ENCODE measurements at places on chromosomes 5 and 9.

- DNase-seq: no peak
These were observed 15.0 kb upstream of the HMGCR start for GRCh38 chr5:75322066-75322465.

- no peak for DNase-seq
These were observed 97.2 kb downstream of the AOPEP start for GRCh38 chr9:94823710-94824109.

DNA sequence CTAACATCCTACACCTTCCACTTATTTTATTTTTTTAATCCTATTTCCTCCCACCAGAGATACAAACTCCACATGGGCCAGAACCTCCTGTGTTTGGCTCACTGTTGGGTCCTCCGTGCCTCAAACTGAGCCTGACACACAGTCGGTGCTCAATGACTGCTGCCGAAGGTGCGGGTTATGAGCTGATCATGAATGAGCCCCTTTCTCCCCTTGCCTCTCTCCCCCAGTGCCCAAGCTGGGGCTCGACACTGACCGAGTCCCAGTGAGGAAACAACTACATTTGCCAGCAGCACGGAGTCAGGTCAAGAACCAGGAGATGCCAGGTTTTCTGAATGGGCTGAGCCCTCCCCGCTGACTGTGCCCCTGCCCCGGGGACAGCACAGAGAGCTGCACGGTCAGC is 45.0 kb downstream of the SARDH start:
- no peak for DNase-seq

DNA sequence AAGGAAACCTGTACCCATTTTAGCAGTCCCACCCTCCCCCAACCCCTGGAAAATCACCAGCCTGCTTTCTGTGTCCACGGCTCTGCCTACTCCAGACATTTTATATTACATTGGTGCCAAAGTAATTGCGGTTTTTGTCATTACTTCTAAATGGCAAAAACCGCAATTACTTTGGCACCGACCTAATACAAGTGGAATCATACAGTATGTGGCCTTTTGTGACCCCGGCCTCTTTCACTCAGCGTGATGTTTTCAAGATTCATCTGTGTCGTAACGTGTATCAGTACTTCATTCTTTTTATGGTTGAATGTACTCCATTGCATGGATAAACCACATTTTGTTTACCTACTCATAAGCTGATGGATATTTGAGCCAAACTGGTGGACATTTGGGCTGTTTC is 9.7 kb upstream of the ORM1 start:
- DNase-seq: no peak

DNA sequence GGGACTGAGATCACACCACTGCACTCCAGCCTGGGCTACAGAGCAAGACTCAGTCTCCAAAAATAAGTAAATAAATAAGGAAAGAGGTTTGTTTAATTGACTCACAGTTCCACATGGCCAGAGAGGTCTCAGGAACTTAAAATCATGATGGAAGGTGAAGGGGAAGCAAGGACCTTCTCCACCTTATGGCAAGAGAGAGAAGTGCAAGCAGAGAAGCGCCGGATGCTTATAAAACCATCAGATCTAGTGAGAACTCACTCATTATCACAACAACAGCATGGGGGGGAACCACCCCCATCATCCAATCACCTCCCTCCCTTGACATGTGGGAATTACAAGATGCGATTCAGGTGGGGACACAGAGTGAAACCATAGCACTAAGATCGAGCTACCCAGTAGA is 22.8 kb upstream of the RGMB start:
- DNase-seq: no peak

DNA sequence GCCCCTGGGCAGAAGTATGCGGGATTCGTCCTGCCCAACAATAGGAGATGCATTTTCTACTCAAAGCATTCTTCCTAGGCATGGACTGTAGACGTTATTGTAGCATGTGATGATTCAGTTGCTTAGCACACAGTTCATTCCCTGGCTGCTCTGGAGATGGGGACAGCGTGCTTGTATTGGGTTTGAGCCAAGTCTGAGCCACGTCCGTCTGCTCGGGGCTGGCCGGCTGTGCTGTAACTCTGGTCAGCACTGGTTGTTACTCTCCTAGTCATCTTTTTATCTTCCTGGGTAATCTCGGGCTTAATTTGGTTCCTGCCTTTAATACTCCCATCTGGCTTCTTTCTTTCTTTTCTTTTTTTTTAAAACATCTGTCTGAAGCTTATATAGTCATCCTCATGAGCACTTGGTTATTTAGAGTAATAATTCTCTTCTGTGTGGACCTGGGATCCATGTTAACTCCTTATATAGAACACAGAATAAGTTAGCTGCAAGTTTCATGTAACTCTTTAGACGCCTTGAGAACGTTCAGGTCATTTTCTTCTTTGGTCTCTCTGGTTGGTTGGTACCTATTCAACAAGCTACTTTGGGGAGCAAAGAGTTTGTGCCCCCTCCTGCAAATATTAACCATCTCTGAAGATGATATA is 118.8 kb upstream of the RPS23 start:
- no peak for DNase-seq

DNA sequence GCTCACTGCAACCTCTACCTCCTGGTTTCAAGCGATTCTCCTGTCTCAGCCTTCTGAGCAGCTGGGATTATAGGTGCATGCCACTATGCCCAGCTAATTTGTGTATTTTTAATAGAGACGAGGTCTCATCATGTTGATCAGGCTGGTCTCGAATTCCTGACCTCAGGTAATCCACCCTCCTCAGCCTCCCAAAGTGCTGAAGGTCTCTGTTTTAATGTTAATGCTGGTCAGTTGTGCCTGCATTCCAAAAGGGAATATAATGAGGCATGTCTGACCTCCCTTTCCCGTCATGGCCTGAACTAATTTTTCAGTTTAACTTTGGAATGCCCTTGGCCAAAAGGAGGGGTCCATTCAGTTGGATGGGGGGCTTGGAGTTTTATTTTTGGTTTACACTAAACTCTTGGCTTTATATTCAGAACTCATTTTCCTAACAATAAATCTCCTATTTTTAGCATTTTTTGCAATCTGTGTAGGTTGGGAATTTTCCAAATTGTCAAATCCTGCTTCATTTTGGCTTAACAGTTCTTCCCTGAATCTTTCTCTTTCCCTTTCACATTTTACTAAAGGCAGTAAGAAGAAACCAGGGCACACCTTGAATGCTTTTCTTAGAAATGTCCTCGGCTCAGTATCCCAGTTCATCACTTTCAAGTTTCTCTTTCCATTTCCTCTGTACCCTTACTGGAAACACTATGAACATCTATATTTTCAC is 1175.5 kb downstream of the MAT2B start:
- no peak for DNase-seq

DNA sequence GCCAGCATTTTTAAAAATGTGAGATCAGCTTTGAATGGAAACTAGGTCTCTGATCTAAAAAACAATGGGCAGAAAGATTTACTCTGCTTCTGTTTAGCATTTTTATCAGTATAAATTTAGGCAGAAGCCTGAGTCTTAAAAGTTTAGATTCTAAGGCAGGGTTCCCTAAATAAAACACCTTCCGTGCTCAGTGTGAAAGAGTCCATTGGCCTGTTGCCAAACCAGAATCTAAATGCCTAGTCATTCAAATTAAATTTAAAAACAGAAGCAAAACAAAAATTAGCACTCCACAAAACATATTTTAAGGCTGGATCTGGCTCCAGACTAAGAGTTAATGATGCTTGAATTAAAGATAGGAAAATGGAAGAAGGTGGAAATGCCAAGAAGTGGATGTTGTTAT is 4.5 kb downstream of the TYRP1 start:
- DNase-seq: no peak

DNA sequence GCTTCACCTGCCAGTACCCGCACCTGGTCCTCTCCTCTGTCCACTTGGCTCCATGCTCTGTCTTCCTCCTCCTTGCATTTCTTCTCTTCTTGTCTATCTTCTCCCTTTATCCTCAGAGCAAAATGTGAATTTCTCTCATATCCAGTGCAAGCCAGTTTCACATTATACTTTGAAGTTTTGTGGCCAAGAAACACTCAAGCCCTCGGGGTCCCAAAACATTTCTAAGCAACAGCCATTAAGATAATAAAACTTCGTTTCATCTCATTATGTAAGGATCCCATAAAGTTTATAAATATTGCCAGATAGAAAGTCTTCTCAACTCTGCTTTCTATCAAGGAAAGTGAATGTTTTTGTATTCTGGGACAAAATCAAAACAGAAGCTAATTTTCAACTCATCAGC is 178.8 kb downstream of the SNX18 start:
- no peak for DNase-seq

DNA sequence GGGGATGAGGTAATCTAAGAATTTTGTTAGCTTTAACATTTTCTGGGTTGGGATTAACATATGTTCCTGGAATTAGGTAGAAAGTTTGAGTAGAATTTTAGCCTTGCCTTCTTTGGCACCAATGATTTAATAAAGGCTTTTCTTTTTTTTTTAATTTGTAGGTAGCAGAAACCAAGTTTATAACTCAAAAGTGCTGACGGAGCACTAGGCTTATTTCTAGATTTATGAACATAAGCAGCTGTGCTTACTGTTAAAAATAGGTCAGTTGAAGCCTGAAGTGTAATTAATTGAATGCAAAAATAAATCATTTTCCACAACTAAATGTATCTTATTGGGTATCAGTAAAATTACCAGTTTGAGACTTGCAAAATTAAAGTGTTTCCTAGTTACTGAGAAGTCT is 62.4 kb downstream of the TAF11L14 start:
- DNase-seq: no peak

DNA sequence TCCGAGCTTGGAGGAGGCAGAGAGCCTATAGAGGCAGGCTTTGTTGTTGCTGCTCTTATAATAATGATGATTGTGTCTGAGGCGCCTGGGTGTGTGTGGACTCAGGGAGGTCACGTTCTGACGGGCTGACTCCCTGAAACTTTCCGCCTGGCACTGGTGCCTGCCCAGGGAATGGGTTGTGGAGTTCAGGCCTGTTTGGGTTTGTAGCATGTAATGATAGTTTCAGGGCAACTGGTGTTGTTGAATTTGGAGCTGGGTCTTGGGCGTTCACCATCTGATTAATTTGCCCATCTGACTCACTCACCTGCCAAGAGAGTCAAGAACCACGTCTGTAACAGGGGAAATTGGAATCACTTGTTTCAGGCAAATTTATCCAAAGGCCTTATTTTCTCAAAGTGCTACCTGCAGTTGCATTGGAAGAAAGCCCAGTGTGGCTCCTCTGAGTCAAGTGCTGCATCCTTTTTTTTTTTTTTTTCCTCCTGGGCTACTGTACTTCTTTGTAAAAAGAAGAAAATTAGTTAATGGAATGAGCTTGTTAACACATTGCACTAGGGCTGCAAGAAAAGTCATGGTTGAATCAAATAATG is 386.5 kb downstream of the GADD45G start:
- no peak for DNase-seq

GRCh38 chr9:133978226-133978898 is 13.8 kb downstream of the VAV2 start:
- no peak for DNase-seq

GRCh38 chr5:17882760-17883488 is 248.7 kb downstream of the TAF11L14 start:
- no peak for DNase-seq

GRCh38 chr5:6634788-6635430 is 1.7 kb downstream of the SRD5A1 start:
- DNase-seq: peak; percentile 1

GRCh38 chr9:5326893-5327548 is 12.7 kb downstream of the RLN1 start:
- DNase-seq: peak; percentile 53

DNA sequence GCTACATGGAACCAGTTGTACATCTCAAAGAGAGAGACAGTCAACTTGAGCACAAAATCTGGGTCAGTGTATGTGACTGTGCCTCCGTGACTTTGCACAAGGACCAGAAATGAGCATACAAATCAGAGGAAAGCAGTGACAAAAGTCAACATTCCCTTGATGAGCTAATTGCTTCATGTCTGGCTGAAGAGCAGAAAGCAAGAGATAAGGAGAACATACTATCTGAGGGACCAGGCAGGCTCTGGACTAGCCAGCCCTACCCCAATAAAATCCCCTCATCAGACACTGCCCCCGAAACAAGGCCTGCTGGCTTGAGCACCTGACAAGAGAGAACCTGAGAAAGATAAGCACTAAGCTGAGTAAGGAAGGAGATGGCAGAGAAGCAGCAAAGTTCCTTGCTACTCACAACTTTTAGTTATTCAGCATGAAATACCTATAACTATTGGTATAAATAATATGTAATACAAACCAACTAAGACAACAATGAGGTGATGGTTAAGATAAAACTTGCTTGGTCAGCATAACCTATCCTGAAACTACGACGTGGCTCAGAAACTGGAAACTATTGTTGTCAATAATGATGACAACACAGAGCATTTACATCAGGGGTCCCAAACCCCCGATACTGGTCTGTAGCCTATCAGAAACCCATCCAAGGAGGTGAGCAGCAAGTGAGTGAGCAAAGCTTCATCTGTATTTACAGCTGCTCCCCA is 9.5 kb downstream of the SIL1 start:
- no peak for DNase-seq

DNA sequence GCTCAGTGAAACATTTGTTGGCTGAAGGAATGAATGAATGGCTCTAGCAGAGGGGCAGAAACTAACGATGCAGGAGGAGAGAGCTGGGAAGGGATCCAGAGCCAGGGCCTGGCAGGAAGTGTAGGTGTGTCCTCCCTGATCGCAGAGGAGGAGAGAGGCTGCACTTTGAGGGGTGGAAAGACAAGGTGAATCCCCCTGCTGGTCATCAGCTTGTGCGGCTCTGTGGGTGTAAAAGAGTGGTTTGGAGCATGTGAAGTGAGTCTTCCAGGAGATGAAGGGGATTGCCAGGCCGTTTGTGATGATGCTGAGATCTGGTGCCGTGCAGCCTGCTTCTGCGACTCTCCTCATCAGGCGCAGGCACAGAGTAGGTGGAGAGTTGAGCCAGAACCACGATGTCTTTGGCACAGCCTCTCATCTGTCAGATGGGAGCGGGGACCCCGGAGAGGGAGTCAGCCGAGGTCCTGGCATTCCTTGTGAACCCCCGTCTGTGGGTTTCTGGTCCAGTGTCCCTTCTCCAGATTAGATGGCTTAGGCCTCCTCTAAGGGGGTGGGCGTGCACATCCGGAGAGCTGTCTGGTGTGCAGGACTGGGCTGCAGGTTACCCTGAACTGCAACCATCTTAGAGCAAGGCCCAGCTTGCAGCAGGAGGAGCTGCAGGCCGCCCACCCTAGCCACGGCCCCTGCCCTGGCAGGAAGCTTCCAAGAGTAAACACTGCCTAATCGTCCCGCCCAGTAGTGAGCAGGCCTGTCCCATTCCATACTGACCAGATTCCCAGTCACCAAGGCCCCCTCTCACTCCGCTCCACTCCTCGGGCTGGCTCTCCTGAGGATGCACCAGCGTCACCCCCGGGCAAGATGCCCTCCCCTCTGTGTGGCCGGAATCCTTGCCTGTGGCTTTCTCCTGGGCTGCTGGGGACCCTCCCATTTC is at the start of gene ADAMTS13:
TSS of gene ADAMTS13 (plus strand) at position 753 of the 928 bp plus-strand sequence. CDS start at position 830, 77 bp downstream.
- DNase-seq: peak; percentile 38

- no peak for DNase-seq
These were observed 253 bp downstream of the SLC12A2 start for GRCh38 chr5:128083811-128084227.

- peak; percentile 59 for DNase-seq
These were observed 2.5 kb downstream of the TNPO1 start for GRCh38 chr5:72818866-72819534.

DNA sequence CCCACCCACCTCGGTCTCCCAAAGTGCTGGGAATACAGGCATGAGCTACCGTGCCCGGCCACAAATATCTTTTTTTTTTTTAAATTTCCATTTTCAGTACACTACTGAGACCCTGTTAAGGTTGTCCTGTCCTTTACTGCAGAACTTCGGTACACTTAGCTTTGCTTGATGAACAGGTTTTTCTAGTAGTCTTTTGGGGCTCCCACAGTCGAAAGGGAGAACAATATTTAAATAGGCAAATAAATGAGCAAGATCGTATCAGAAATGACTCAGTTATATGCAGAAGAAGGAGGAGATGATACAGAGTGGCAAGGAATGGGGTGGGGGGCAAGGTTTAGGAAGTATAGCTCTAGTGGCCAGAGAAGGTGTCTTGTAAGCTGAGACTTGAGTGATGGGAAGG is 52.7 kb downstream of the MSX2 start:
- no peak for DNase-seq
